AML-193 (cell line): ENCODE measurements at places on chromosomes 16 and 17.

GRCh38 chr17:56313201-56313600 is 159.9 kb downstream of the ANKFN1 start:
- DNase-seq = peak; percentile 38

GRCh38 chr17:8986295-8986694 is 20.8 kb upstream of the PIK3R5 start:
- DNase-seq = no peak

- DNase-seq = no peak
Measured at GRCh38 chr16:80592273-80592672, 51.5 kb downstream of the DYNLRB2 start.

- no peak for DNase-seq
Measured at GRCh38 chr17:16465861-16466338, 26.1 kb downstream of the LRRC75A start.

DNA sequence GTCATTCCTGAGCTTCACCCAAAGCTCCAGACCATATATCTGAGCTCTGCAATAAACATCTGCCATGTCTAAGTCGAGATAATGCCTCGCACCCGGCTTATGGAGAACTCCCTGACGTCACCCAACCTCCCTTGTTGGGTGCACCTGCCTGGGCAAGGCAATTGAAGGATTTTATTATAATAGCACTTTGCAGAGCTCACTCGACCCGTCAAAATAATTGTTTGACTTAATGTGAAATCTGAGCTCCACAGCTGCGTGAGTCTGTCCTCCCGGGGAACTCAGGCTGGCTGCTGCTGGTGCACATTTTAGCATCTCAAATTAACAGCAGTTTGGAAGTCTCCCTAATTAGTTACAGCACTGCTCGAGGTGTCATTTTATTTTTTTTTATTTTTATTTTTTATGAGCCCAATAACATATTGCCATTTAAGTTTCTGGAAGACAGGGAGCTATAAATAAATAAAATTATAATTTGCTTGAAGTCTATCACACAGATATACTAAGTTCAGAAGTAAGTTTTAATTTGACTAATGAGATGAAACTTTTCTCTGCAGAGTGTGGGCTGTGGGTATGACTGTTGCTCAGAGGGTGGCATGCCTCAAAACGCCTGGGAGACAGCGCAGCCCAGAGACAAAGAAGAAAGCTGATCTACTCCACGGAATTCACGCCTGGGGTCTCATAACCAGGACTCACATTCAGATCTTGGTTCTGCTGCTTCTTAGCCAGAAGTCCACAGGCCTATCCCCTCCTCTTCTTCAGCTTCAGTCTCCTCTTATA is 401.4 kb upstream of the C16orf82 start:
- DNase-seq = no peak
